ENCODE measurements at places on chromosomes 16 and 17.

- DNase-seq: no peak
Observed at GRCh38 chr16:81442220-81442915, 2.2 kb upstream of the CMIP start.

GRCh38 chr17:82779541-82779940, 27.7 kb downstream of the TBCD start:
- no peak for DNase-seq

DNA sequence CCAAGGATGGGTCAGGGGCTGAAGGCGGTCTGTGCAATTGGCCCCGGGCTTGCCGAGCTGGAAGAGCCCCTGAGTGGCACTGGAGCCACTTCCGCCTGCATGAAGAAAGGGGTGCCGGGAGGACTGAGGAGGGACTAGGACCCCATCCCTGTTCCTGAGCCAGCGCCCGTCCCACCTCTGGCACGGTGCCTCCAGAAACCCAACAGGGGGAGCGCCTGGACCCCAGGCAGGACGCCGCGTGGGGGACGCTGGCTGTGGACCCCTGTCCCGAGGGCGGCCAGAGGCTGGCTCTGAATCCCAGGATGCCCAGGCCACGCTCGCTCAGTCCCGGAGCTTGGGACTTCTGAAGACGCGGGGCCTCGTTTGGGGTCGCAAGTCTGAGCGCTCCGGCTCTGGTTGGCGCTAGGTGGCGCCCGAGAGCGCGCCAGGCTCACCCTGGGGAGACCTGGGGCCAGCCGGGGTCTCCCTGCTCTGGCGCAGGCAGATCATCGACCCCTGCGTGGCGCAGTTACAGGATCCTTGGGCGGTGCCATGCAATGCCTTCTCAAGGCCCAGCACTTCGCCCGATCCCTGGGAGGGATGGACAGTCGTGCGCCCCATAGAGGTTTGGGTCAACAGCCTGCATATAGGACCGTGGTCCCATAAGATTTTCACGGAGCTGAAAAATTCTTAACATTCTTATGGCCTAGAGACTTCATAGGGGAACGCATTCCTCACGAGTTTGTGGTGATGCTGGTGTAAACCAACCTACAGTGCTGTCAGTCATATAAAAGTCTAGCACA, 58.5 kb upstream of the CREBBP start:
- peak; percentile 74 for DNase-seq

GRCh38 chr17:12406623-12407215, 259.0 kb upstream of the MYOCD start:
- no peak for DNase-seq

DNA sequence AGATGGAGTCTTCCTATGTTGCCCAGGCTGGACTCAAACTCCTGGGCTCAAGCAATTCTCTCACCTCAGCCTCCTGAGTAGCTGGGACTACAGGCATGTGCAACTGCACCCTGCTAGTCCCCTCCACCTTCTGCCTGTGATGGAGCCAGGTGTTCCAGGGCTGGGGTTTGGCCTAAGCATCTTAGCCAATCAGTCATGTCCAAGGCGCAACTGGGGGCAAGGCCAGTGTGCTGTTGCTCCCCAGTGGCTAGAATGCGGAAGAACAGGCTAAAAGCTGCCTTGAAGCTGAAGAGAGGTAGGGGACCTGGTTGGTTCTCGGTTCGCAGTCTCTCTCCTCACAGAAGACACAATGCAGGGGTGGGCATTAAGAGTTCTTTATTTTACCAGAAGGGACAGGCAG, 18.6 kb downstream of the FLOT2 start:
- no peak for DNase-seq

All from neural crest cell (in vitro differentiated cells).